ENCODE measurements at places on chromosomes 3 and 15.

- DNase-seq = peak; percentile 52
These were observed 20.5 kb downstream of the SLC35A5 start for GRCh38 chr3:112582244-112582874.

- peak; percentile 97 for DNase-seq
These were observed 668 bp upstream of the XXYLT1 start for GRCh38 chr3:195271410-195272243.

DNA sequence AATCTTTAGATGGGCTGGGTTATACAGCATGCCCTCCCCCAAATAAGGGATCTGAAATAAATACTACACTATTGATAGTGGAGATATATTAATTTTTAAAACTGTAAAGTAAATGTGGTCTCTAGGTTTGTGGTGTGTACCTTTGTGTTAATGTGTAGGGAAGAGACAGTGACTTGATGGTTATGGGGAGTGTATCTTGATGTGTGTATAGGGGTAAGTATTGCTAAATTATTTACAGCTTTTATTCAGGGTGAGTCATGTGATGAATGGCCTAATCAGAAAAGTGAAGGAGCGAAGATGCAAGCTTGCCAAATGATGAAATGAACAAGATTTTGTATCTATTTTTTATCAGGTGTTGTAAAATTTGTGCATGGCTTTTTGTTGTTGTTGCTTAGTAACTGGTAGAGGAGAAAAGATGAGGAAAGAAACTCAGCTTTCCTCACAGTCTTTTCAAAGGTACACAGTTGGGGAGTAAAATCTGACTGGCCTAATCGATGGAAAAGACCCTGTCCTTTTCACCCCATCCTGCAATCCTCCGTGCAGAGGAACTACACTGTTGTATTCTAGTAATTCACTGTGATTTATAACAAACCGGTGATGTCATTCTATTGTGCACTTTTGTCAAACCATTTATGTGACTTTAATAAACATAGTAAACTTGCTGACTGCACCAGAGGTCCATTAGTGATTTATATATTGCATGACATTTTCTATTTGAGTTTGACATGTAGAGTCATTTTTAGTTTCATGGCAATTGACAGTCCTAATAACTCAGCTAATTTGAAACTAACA is 17.7 kb downstream of the FEM1B start:
- DNase-seq = no peak

DNA sequence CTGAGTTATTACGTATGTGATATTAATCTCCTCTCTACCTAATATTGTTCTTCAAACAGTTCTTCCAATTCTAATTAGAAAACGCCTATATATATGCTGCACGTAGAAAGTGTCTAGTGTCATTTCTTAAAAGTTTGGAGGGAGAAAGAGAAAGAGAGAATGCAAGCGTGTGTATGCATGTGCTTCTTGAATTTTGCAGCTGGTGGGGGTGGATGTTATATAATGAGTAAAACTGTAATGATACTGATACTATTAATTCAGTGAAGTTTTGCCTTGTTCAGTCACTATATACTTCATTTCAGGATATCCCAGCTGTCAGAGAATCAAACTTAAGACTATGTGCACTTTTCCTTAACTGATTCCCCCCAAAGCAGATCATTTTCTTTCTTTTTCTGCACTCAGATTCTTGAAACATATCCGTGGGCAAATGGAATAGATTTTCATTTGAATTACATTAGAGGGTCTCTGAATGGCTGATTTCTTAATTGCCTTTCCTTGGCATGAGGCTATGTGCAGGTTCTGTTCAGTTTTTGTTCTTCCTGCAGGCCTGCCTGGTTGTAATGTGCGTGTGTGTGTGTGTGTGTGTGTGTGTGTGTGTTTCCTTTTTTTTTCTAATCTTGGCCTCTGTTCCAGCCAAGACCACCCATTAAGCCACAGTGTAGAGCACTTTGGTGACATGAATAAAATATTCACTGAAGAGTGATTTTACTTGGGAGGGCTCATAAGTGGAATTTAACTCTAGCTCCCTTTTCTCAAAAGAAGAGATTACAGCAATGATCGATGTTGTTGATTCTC is 617.5 kb downstream of the RBMS3 start:
- peak; percentile 46 for DNase-seq

GRCh38 chr3:14785207-14786155 is 33.3 kb upstream of the FGD5 start:
- DNase-seq = no peak

GRCh38 chr3:47223755-47224154 is 58.8 kb downstream of the KIF9 start:
- no peak for DNase-seq

DNA sequence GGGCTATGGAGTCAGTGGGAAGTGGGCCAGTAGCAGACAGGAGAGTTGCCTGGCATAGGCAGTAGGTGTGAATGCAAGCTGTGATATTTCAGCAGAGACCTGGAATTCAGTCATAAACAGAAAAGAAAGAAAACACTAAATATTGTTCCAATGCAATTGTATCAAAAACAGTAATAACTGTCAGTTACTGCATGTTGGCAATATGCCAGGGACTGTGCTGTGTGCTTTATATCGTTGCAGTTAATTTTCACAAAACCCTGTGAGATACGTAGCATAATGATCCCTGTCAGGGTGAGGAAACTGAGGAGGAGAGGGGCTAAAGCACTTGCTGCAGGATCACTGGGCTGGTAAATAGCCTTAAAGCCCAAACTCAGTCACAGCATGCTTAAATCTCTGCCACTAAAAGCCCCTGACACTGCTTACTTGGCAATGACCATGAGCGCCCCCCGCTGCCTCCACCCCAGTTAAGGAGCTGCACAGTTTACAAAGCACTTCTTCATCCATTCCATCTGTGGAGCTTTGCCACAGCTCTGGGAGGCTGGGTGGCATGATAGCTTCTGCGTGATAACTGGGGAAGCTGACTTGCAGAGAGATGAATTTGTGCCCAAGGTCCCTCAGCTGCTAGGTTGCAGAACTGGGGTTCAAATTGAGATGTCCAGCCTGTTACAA is 3.9 kb downstream of the SLC6A1 start:
- no peak for DNase-seq

DNA sequence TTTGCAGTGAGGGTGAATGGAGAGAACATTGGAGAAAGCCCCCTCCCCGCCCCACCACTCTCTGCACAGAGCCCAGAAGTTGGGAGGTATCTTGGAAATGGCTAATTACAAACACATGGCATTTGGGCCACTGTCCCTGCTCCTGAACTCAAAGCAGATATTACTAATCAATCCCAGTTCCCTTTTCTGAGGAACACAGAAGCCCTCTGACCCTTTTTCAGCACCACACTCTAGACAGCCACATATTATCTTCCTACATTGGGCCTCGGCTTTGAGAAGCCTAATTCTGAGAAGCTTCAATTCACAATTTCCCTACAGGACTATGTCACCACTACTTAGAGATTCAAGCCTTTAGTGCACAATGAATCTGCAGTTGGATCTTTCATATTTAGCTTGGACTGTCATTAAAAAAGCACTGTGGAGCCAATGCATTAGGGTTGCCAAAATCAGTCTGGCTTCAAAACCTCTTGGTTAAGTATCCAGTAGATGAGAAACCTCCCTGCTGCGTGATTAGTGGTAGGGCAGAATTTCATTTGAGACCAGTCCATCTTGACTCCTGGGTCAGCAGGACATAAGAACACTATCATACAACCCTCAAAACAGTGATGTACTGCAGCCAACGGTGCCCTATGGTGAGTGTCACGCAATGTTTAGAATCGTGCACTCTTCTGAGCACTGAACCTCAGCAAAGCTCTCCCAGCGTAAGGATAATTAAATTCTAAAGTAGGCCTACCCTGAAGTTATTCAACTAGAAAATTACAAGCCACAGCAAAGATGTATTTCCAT is 26.1 kb downstream of the MGLL start:
- peak; percentile 44 for DNase-seq

DNA sequence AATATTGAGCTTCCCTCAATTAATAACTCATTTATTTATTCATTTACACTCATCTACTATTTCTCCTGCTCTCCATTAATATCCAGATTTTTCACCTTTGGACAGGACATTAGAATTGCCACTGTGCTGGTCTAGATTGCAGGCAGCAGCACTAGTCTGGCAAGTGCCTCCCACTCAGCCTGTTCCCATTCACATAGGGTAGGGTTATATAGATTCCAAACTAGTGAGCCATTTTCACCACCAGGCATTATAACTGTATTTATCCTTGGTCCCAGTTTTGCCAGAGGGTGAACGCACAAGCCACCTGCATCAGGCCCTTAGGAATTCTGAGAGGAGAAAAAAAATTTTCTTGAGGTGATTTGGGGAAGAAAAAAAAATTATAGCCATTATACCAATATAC is 44.5 kb downstream of the ANAPC13 start:
- no peak for DNase-seq

DNA sequence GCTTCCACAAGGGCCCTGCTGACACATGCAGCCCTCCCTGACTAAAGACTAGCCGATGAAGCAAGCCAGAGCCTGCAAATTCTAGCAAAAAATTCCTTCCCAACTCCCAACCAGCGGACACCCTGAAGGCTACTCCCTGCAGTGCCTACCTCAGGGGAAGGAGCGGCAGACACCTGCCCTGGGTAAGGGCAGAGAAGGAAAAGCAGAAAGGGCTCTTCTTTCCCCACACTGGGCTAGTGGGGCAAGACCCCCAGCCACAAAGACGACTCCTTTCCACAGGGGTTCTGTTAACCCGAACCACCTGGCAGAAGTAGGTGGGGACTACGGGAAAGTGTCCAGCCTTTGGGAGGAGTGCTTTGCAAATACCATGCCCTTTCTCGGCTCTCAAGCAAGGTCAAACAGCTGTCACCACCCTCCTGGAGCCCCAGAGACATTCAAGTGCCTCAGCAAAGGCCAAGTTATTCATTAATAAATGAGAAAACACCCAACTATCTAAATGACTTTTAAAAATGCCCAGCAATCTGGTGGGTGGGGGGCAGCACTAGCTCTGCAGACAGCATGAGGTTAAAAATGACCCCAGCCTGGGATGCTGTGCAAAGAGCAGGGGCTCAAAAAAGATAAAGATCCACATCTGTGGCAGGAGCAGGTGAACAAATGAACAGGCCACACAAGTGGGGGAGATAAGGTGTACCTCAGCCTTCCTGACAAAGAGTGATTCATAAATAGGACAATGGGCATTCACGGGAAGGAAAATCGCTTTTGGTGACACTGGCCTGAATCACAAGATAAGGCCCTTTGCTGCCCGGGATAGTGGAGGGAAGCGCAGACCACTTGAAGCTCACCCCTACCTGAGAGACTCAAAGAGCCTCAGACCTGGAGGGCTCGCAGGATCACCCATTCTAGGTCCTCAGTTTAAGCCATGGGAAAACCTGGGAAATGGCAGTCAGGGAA is 33.0 kb downstream of the CCDC12 start:
- no peak for DNase-seq
